ENCODE measurements at places on chromosomes 1 and 21.

- no peak for DNase-seq
Observed at GRCh38 chr21:15029077-15029476, 35.7 kb downstream of the NRIP1 start.

- DNase-seq: no peak
Observed at GRCh38 chr1:228174482-228175315, 9.1 kb downstream of the IBA57 start.

GRCh38 chr1:69710484-69711189 is 142.9 kb downstream of the LRRC7 start:
- no peak for DNase-seq

DNA sequence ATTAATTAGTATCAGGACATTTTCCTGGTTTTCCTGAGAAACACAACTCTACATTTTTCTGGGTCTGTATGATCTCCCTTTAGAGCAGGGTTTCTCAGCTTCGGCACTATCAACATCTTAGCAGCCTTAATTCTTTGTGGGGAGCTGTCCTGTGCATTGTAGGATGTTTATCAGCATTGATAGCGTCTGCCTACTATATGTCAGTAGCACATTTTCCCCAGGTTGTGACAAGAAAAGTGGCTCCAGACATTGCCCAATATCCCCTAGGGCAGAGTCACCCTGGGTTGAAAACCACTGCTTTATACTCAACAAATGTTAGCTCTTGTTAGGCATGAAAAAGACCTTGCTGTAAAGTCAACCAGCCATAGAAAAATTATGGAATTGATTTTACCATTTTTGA is 195.1 kb upstream of the FMN2 start:
- DNase-seq: no peak

GRCh38 chr1:27979151-27979858 is 19.5 kb downstream of the XKR8 start:
- peak; percentile 22 for DNase-seq

GRCh38 chr1:37325010-37325409 is 149.4 kb upstream of the ZC3H12A start:
- DNase-seq: no peak

DNA sequence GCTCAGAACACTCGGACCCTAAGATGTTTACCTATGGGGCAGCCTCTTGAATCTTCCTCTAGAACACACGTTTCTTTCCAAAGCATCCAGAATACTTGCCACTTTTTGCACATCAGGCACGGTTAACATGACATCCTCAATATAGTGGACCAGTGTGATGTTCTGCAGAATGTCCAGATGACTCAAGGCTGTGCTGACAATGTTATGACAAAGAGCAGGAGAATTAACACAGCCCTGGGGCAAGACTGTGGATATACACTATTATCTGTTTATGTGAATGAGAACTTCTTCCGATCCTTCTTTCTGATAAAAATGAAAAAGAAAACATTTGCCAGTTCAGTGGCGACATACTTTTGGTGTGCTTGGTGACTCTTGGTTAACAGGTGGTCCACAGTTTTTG is 154.3 kb downstream of the PDE4B start:
- DNase-seq: no peak
